T follicular helper cell (primary cell): ENCODE measurements at places on chromosomes 7 and 10.

GRCh38 chr10:127300868-127301321, 104.5 kb upstream of the INSYN2A start:
- DNase-seq: no peak

GRCh38 chr7:129949292-129950133, 3.2 kb downstream of the UBE2H start:
- no peak for DNase-seq

GRCh38 chr7:102873470-102874165, 39.2 kb upstream of the LRRC17 start:
- DNase-seq: no peak

DNA sequence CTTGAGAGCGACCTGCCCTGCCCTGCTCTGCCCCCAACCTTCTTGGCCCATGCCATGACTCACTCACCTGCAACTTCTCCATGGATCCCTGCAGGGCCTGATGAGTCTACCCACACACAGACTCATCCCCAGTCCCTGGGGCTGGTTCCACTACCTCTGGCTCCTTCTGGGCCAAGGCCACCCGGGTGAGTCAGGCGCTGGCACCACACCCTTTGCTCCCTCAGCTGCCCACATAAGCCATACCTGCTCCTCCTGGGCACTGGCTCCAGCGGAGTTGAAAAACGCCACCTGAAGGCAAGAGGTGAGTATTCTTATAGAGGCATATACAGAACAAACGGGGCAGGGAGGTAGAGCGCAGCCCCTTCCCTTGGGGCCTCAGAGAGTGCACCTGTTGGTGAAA, 16.2 kb upstream of the MTPAP start:
- DNase-seq: no peak

DNA sequence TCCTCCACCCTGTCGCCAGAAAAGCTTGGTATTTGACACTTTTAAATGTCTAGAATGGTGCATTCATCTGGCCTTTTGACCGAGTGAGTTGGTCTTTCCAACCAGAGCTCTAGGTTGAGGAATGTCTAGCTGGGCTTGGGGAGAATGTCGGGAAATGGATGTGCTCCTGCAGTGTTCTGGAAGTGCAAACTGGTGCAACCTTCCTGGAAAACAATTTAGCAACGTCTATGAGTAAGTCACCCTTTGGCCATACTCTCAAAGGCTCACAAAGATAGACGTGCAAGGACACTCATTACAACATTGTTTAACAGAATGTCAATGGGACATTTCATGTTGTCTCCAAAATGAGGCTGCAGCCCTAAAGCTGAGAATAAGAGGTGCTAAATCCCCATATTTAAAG, 12.2 kb upstream of the NMT2 start:
- no peak for DNase-seq

DNA sequence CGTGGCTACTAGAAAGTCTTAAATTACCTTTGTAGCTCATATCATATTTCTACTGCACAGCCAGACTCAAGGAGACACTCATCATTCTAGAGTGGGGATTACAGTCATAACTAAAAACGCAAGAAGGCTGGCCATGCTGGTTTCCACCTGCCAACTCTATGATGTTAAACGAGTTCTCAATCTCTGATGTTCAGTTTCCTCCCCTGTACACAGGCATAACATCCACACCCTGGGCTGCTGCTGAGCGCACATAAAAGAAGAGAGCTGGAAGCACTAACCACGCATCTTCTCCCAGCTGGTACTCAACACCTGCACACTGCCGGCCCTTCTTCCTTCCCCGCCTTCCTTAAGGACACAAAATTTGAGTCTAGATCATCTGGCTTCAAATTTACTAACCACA, 60.5 kb downstream of the SORBS1 start:
- DNase-seq: no peak

DNA sequence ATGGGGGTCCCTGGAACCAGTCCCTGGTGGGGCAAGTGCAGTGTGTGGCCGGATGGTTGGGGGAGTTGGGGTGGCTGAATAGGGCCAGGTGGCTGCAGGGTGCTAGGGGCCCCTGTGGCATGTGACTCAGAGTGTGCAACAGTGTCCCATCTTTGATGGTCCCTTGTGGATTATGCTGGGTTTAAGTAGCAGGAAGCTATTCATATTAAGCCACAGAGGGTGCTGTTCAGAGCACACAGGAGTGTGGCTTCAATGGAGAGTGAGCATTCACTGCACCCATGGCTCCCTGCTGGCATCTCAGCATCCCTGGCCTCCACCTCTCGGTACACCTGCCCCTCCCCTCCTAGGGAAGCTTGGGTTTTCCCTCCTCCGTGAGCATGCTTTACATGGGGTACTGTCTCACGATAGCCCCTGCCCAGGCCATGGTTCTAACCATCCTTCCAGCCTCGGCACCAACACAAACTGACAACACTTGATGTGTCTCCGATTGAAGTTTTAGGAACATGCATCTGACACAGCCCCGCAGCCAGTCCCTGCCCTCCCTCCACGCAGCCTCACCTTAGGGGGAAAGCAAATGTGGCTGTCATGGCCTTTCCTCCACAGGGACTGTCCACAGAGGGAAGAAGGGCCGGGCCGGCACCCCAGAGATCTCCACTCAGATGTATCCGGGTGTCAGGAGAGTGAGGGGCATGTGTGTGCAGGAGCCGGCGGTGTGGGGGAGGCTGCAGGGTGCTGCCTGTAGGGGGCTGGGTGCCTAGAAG, 30.4 kb upstream of the PPIF start:
- no peak for DNase-seq

DNA sequence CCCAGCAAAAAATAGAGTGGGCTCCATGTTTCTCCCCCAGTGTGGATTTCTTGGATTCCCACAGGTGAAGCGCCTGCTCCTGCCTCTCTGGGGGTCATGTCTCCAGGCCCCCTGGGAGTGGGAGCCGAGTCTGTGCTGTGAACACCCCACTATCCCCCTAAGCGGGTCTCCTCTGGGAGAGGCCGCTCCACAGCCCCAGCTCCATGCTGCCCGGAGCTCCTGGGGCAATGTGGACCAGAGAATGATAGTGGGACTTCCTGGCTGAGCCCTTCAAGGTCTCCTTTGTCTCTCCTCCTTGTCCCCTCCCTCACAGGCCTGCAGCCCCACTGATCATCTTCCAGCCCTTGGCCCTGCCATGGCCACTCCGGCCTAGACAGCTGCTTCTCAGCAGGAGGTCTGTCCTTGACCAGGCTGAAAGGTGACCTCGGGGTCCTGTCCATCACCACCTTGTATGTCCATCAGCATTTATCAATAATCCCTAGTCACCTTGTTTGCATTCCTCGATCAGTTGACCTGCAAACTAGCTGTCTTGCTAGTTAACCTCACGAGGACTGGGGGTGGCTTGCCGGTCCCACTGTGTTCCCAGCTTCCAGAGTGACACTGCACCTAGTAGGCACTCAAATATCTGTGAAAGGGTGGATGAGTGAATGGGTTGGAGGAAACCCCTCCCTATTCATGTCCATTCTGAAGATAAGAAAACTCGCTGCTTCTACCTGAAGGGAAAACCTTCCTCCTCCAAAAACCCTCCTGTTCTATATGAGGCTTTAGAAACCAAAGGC, 776 bp upstream of the CALML3 start:
- no peak for DNase-seq

GRCh38 chr10:78542141-78542489, 508.5 kb downstream of the RPS24 start:
- DNase-seq: no peak

DNA sequence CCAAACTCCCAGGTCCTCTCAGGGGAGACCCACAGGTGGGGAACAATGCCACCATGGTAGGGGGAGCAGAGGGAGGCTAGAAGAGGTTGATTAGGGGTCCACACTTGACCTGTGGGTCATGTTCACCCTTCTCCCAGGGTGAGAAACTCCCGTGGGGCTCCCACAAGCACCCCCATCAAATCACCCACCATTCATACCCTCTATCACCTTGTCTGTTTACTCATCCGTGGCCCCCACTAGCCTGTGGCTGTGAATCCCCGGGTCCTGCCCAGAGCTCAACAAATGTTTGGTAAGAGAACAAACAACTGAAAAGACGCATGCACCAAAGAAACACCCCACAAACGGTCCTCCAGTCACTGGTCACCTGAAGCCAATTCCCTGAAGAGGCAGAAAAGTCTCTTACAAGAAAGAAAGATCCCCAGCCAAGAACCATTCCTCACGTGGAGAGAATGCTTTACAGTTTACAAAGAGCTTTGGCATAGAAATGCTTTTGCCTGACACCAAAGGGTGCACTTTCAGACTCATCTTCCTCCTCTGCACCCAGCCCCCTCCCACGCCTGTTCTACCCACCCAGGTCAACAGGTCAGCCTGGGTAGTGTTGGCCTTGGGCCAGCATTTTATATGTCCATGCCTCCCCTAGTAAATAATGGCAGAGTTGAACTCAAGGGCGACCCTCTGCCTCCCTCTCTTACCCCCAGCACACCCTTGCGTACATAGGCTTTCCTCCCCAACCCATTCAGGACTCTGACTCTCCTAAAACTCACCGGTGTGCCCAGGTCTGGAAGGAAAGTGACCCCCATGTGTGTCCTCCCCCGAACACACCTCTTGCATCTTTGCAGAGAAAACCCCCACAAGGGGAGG, 1.9 kb downstream of the ZCCHC24 start:
- no peak for DNase-seq

DNA sequence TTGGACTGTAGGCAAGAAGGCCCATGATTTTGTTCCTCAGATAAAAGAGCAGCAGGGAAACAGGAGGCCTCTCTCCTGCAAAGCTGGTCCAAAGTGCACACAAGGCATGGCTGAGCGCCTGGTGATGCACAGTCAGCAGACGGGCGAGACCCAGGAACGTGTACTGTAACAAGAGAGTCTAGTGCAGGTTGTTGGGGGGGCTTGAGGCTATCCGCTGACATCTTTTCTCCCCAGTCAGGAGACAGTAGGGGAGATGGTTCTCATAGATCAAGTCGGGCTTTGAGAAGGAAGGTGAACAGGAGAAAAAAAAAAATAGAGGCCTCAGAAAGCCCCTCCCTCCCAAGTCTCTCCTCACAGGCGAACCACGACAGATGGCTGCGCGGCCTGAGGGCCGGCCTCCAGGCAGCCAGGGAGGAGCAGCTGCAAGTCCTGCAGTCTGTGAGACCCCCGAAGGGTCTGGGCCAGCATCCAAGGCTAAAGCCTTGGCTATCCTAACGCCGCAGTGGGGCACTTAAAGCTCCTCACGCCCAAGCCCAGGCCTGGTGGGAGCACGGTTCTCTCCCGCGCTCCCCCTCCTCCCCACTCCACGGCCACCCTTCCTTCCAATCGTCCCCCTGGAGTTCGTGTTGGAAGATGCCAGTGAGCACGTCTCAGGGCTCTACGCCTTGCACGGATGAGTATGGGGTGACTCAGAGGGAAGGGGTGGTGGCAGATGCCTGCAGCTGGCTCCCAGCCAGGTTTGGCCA, 68.3 kb downstream of the PRKAG2 start:
- DNase-seq: no peak

DNA sequence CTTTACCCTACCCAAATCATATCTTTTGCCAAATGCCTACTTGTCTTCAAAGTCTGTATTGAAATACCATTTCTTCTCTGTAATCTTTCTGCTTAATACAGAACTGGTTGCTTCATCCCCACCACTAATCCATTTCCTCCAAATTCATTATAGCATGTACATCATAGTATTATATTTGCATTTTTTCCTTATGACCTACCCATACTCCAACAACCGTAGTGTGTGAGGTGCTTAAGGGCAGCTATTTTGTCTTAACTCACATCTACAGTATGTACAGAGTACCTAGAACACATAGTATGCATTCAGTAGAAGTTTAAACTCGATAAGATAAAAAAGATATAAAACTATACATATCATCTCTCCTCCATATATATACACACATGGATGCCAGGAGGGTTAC, 23.7 kb downstream of the ACSL5 start:
- no peak for DNase-seq
